Upper lobe of left lung (tissue), 6 donors: ENCODE measurements at places on chromosomes 2 and 18. TPM values are rescaled to one million over a fixed set of nuclear protein-coding genes. Genes with fewer than 3 reads are reported as not detected.

TMEM17 gene
- total RNA-seq: 2.1 TPM

- no peaks in the 10 kb centered on the region for H3K36me3 ChIP-seq
- no peak overlapping the region for H3K4me3 ChIP-seq
- no peak for DNase-seq
- no peaks in the 10 kb centered on the region for H3K27me3 ChIP-seq
These were observed 18.2 kb upstream of the SEH1L start for GRCh38 chr18:12929477-12930083.

- no peaks in the 10 kb centered on the region for H3K27me3 ChIP-seq
- no peak overlapping the region for H3K4me3 ChIP-seq
- no peak for DNase-seq
- no peak overlapping the region for H3K27ac ChIP-seq
These were observed 19.2 kb downstream of the PRKCE start for GRCh38 chr2:45670646-45671045.

DNA sequence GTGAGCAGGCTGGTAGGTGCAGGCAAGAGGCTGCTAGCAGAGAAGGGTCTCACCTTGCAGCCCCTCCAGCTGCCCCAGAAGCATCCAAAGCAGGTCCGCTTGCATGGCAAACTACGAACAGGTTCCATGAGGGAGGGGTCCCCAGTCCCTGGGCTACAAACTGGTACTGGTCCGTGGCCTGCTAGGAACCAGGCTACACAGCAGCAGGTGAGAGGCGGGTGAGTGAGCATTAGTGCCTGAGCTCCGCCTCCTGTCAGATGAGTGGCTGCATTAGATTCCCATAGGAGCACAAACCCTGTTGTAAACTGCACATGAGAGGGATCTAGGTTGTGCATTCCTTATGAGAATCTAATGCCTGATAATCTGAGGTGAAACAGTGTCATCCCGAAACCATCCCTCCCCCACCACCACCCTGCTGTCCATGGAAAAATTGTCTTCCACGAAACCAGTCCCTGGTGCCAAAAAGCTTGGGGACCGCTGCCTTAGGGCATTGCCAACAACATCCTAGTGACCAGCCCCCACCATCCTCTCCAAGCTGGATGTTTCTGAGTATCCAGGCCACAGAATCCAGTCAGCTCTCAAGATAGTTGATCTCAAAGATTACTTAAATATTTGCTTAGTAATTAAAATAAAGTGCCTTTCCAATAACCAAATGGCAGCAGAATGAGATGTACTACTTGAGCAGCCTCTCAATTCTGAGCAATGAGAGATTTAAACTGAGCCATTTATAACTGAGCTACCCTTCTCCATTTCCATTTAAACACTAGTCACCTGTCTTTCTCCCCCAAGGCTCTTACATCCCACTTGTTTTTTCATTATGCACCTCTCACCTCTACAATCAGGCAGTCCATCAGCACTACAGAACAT, 32.4 kb downstream of the LRP2 start:
- peaks cover 7% of the 10 kb centered on the region for H3K4me1 ChIP-seq
- H3K27ac ChIP-seq: no peak overlapping the region
- DNase-seq: peak; percentile 71
- H3K4me3 ChIP-seq: no peak overlapping the region
- H3K36me3 ChIP-seq: no peaks in the 10 kb centered on the region

LGALSL gene
- total RNA-seq: 17.6 TPM

GRCh38 chr2:98911126-98911375, 25.0 kb downstream of the CRACDL start:
- no peak for DNase-seq
- no peaks in the 10 kb centered on the region for H3K27me3 ChIP-seq
- no peak overlapping the region for H3K4me3 ChIP-seq
- H3K27ac ChIP-seq: no peak overlapping the region
- H3K4me1 ChIP-seq: peaks cover 36% of the 10 kb centered on the region

BCL11A gene
- 2.7 TPM for total RNA-seq

RUFY4 gene
- 0.22 TPM for total RNA-seq

NEU2 gene
- not detected for total RNA-seq

DNA sequence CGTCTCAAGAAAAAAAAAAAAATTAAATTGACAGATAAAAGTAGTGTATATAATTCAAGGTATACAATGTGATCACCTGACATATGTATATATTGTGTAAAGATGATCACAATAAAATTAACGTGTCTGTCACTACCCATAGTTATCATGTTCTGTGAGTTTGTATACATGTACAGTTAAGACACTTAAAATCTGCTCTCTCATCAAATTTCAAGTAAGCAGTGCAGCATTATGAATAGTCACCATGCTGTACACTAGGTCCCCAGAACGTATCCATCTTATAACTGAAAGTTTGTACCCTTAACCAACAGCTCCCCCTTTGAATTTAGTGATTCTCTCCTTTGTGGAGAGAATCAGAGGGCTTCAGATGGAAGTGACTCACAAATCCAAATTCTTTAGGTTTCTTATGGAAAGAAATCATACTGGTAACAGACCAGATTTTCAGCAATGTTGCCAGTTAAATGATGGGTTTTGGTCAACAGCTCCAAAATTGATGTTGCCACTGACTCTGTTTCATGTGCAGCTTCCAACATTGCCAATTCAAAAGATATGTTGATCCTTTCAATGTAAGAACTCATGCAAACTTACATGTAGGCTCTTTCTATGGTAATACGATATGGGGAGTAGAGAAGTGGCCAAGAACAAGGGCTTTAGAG, 281.5 kb downstream of the AFF3 start:
- no peak overlapping the region for H3K4me3 ChIP-seq
- no peaks in the 10 kb centered on the region for H3K36me3 ChIP-seq
- no peaks in the 10 kb centered on the region for H3K27me3 ChIP-seq
- DNase-seq: no peak
- peaks cover 12% of the 10 kb centered on the region for H3K4me1 ChIP-seq

MEX3C gene
- 17.8 TPM for total RNA-seq

HRH4 gene
- not detected for total RNA-seq

DNA sequence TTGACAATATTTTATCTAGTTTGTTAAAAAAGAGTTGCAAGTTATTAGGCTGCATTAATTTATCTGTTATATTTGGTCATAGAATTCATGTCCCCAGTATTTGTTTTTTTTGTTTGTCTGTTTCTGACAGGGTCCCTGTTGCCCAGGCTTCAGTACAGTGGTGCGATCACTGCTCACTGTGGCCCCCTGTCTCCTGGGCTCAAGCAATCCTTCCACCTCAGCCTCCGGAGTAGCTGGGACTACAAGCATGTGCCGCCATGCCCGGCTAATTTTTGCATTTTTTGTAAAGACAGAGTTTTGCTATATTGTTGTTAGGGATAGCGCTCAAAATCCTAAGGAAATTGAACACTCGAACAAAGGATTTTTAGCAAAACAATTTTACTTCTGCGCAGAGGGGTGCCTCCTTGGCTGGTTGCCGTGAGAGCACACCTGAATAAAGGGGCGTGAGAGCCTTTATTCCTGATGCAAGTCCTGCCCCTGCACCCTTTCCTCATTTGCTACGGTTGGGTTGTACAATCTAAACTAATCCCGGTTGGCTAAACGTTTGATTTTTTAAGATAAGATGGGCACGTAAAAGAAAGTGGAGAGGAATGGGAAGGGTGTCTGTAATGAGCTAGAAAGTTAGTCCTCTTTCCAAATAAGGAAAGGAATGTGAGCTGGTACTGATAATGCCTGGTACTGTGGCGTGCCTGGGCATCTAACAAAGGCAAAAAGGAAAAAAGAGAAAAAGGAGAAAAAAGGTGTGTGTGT, 65.5 kb downstream of the COMMD1 start:
- no peaks in the 10 kb centered on the region for H3K36me3 ChIP-seq
- DNase-seq: no peak
- H3K4me3 ChIP-seq: no peak overlapping the region
- H3K27ac ChIP-seq: no peak overlapping the region
- H3K27me3 ChIP-seq: no peaks in the 10 kb centered on the region

DIS3L2 gene
- total RNA-seq: 31.2 TPM

- no peaks in the 10 kb centered on the region for H3K27me3 ChIP-seq
- no peak overlapping the region for H3K4me3 ChIP-seq
- no peaks in the 10 kb centered on the region for H3K36me3 ChIP-seq
- DNase-seq: no peak
These were observed 34.4 kb upstream of the BZW1 start for GRCh38 chr2:200777275-200777674.

- no peak overlapping the region for H3K27ac ChIP-seq
- no peak for DNase-seq
- no peaks in the 10 kb centered on the region for H3K36me3 ChIP-seq
- no peaks in the 10 kb centered on the region for H3K27me3 ChIP-seq
These were observed 207.5 kb downstream of the LOXHD1 start for GRCh38 chr18:46449499-46449898.

LCT gene
- total RNA-seq: not detected

- H3K27me3 ChIP-seq: no peaks in the 10 kb centered on the region
- no peak for DNase-seq
- H3K27ac ChIP-seq: peak overlapping the region; percentile 91
- H3K36me3 ChIP-seq: peaks cover 7% of the 10 kb centered on the region
- peak overlapping the region; percentile 99 for H3K4me3 ChIP-seq
These were observed 754 bp downstream of the ATG16L1 start for GRCh38 chr2:233252227-233252626.

DNA sequence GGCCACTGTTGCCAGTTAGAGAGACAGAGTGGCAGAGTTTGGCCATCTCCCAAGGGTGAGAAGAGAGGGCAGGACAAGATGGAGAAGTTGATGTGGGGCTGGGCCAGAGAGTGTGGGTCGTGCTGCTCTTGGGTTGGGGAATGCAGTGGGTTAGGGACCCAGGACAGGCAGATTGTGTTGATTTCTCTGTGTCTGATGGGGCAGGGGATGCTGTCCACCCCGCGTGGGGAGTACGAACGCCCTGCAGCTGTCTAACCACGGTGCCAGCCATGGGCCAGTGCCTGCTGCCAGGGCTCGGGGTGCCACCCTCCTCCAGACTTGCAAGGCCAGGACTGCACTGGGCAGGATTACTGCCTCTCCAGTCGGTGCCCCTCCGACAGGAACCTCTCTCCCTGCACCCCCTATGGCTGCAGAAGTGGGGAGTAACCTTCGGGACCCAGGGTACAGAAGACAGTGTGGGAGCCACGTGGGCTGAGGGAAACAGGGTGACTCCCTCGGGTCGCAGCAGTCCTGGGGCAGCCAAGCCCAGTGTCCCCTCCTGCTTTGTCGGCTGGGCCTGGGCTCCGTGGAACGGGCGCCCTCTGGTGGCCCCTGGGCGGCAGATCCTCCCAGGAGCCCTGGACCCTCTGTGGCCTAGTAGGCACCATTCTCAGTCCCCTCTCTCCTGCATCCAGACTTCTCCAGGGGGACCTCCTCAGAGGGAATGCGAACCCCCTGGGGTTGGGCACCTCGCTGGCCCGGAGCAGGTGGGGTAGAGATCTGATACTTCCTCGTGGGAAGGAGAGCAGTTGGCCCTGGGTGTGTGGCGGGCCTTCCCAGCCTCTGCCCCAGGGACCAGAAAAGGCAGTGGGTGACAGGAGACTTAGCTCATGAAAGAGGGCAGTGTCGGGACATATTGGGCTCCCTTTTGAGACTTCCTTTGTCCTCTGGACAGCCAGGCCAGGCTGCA, 2.7 kb downstream of the GPC1 start:
- peaks cover 16% of the 10 kb centered on the region for H3K4me1 ChIP-seq
- H3K36me3 ChIP-seq: no peaks in the 10 kb centered on the region
- H3K27me3 ChIP-seq: no peaks in the 10 kb centered on the region
- H3K4me3 ChIP-seq: no peak overlapping the region
- H3K27ac ChIP-seq: no peak overlapping the region

GRCh38 chr2:238726670-238727584, 121.0 kb upstream of the TWIST2 start:
- H3K4me3 ChIP-seq: no peak overlapping the region
- no peaks in the 10 kb centered on the region for H3K36me3 ChIP-seq
- no peak overlapping the region for H3K27ac ChIP-seq
- no peak for DNase-seq

CRYBA2 gene
- total RNA-seq: not detected

DNA sequence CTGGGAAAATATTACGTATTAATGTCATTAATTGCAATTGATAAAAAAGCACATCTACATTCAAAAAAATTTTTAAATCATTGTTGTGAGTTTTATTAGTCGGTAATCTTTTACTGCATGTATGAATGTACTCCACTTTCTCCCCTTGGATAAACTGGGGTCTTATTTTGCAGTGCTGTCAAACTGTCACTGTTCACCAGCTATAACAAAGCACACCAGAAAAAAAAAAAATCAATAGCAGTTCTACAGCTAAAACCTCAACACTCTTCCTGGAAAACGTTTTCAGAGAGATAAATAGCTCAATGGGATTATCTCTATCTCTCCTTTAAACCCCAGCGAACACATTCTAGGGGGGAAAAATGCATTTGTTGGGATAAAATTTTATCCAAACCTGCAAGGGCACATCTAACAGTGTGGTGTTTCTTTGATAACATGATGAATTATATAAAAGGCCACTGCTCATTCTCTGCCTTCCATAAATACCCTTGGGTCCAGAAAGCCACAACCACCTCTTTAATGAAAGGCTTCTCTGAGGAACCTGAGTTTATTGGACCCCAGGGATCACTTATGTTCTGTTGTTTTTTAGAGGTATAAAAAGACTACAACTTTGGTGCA, 219.9 kb downstream of the CDH20 start:
- no peaks in the 10 kb centered on the region for H3K27me3 ChIP-seq
- H3K27ac ChIP-seq: no peak overlapping the region
- H3K4me1 ChIP-seq: no peaks in the 10 kb centered on the region
- DNase-seq: no peak
- no peaks in the 10 kb centered on the region for H3K36me3 ChIP-seq
- H3K4me3 ChIP-seq: no peak overlapping the region

VWA3B gene
- total RNA-seq: 25.3 TPM

MPV17 gene
- 99.3 TPM for total RNA-seq
